H4 (cell line): ENCODE measurements at places on chromosomes 5 and 9. TPM values are rescaled to one million over a fixed set of nuclear protein-coding genes. Genes with fewer than 3 reads are reported as not detected.

DNA sequence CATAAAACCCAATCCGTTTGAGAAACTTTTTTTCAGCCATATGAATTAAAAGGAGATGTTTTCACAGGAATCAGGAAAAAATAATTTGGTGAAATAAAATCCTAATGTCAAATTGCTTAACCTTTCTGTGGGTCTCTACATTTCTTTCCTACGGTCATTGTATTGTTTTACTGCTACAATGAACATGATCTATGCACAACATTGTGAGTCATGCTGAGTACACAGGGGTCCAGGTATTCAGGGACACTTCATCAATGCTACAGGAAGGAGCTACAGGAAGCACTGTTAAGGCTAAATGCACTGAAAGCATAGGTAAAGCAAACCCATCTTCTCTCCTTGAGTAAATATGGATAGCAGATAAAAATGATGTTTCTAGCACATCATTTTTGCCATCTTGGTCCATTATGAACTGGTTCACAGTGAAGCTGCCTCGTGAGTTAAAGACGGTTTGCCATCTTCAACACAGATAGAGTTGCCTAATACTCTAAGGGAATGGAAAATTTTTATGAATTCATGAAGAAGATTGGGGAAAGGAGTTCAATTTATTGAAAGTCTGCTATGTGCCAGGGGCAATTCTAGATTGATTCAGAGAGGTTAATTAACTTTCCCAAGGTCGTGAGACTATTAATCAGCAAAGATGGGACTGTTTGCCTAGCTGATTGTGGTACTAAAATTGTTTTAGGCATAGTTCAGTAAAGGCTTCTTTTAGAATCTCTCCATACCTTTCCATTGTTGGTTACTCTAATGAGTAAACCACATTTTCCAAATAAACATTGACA, 85.5 kb downstream of the DIRAS2 start:
- no peak for DNase-seq

DNA sequence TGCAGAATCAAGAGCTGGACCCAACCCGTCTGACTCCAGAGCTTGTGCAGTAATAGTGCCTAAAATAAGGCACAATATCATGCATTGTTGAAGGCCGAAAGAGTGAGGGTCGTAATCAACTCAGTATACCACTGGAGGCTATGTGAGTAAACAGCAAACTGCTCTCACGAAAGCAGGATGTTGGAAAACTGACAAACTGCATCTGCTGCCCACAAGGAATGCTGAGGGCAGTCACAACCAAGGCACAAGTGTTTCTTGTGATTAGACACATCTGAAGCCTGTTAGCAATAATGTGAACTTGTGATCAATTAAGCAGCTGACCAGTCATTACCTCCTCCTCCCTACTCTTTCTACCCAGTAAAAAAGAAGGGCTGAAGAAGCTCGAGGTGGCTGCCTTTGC, 48.8 kb downstream of the TRPM3 start:
- DNase-seq, result no peak

DNA sequence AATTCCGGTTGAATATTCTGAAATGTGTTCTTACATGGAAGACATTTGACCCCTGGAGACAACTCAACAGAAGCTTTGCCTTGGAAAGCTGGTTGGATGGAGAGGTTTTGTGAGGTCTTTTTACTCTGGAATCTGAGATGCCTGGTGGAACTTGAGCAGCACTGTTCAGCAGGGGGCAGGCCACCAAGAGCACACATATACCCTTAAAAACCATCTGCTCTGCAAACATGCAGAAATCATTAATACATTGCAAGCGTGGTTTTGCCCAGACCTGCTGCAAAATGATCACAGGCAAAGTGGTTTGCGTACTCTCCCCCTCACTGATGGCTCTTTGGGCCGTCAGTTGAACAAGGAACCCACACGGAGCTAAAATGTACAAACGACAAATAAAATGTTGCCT, 32.8 kb upstream of the DAP start:
- DNase-seq, result no peak

- no peak for DNase-seq
Observed at GRCh38 chr5:152462021-152462721, 57.1 kb upstream of the NMUR2 start.

GRCh38 chr5:168114444-168115017, 176.9 kb upstream of the WWC1 start:
- peak; percentile 63 for DNase-seq

- peak; percentile 25 for DNase-seq
Observed at GRCh38 chr5:83471405-83472212, at the start of gene VCAN. VCAN (plus strand) TSS chr5:83471744; CDS start chr5:83483519, 11,775 bp downstream.

GMCL2 gene
- not detected in 2 replicates for total RNA-seq

GRCh38 chr9:12680341-12680740, 12.8 kb upstream of the TYRP1 start:
- no peak for DNase-seq

INSL4 gene
- not detected in 2 replicates for total RNA-seq

GRCh38 chr5:4906786-4907185, 233.3 kb upstream of the ADAMTS16 start:
- no peak for DNase-seq

SLC36A1 gene
- total RNA-seq, result 9.4 and 10.0 TPM in 2 replicates

GRCh38 chr5:155978850-155979249, 348.1 kb upstream of the SGCD start:
- no peak for DNase-seq

- no peak for DNase-seq
Observed at GRCh38 chr9:132164604-132165362, 2.9 kb downstream of the NTNG2 start.

- DNase-seq, result no peak
Observed at GRCh38 chr5:3456121-3456681, 139.4 kb upstream of the IRX1 start.

- DNase-seq, result no peak
Observed at GRCh38 chr9:99358668-99359067, 136.6 kb downstream of the SEC61B start.

CTSV gene
- total RNA-seq, result 10.3 and 10.7 TPM in 2 replicates

- DNase-seq, result no peak
Observed at GRCh38 chr5:2403296-2403695, 348.2 kb downstream of the IRX2 start.

DNA sequence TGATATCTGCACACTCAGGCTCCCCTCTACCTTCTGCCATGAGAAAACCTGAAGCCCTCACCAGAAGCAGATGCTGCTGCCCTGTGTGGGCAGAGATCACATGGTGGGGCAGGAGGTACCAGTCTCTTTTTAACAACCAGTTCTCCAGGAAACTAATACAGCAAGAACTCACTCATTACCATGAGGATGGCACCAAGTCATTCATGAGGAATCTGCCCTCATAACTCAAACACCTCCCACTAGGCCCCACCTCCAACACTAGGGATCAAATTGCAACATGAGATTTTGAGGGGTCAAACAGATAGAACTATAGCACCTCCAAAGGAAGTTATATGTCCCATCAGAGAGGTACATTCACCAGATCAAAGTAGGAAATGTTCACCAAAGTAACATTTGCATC, 136.3 kb upstream of the SHB start:
- DNase-seq, result no peak

GABRA1 gene
- 0.62 and 2.4 TPM in 2 replicates for total RNA-seq

- DNase-seq, result no peak
Observed at GRCh38 chr9:136399176-136400037, 563 bp downstream of the SNAPC4 start.

GRCh38 chr9:23153058-23153457, 673.0 kb downstream of the ELAVL2 start:
- no peak for DNase-seq

- DNase-seq, result no peak
Observed at GRCh38 chr9:105418588-105419500, 29.0 kb upstream of the FSD1L start.

TMEM171 gene
- total RNA-seq, result 10.4 and 10.7 TPM in 2 replicates

ZNF300 gene
- 4.3 and 5.7 TPM in 2 replicates for total RNA-seq

PDE8B gene
- 0.19 TPM in 1 of 2 replicates, not detected in the other for total RNA-seq

PCDHB9 gene
- 10.0 and 11.9 TPM in 2 replicates for total RNA-seq

GRCh38 chr5:127867022-127867783, 164.0 kb downstream of the CCDC192 start:
- DNase-seq, result no peak

CATSPER3 gene
- total RNA-seq, result 0.08 TPM in 1 of 2 replicates, not detected in the other

GFI1B gene
- total RNA-seq, result 0.10 TPM in 1 of 2 replicates, not detected in the other

DNA sequence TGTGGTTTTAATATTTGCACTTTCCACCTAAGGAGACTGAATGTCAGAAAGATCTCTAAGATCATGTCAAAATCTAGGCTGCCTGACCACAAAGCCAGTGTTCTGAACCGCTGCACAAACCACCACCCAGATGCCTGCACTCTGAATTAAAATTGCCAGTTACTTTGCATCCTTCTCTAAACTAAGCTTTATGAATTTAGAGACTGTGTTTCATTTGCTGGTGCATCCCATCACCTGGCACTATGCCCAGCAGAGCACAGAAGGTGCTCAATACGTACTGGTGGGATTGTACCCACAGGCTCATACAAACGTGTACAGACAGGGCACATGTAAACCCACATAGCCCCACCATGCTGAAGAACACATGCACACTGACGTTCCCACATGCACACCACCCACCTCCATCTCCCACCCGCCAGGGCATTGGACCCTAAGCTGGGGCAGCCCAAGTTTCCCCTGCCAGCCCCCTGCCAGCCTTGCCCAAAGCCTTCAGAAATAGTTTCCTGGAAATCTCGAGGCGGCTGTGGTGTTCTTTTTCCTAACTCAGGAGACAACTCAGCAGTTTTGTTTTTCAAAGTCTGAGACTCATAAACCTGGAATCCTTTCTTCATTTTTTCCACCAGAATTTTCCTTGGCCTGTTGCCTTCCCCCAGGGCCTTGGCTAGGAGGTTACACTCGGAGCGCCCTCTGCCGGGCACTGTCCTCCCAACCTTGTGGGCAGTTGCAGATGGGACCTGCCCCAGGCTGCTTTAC, 9.6 kb upstream of the TRAF1 start:
- peak; percentile 85 for DNase-seq

DNA sequence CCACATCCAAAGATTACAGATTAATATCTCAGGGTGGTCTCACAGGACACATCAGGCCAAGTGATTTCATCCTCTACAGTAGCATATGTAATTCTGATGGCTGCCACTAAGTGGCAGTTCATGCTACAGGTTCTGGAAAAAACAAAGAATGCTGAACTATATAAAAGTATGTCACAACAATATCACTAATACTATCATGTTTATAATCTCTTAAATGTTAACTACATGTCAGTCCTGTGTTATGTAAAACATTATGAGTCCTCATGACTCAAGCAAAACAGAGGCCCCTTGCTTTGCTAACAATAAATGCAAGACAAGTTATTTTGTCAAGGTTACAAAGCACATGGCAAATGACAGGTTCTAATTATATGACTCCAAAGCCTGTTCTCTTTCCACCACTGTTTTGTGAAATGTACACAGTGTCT, 233.2 kb downstream of the FBXL17 start:
- DNase-seq, result peak; percentile 29

DNA sequence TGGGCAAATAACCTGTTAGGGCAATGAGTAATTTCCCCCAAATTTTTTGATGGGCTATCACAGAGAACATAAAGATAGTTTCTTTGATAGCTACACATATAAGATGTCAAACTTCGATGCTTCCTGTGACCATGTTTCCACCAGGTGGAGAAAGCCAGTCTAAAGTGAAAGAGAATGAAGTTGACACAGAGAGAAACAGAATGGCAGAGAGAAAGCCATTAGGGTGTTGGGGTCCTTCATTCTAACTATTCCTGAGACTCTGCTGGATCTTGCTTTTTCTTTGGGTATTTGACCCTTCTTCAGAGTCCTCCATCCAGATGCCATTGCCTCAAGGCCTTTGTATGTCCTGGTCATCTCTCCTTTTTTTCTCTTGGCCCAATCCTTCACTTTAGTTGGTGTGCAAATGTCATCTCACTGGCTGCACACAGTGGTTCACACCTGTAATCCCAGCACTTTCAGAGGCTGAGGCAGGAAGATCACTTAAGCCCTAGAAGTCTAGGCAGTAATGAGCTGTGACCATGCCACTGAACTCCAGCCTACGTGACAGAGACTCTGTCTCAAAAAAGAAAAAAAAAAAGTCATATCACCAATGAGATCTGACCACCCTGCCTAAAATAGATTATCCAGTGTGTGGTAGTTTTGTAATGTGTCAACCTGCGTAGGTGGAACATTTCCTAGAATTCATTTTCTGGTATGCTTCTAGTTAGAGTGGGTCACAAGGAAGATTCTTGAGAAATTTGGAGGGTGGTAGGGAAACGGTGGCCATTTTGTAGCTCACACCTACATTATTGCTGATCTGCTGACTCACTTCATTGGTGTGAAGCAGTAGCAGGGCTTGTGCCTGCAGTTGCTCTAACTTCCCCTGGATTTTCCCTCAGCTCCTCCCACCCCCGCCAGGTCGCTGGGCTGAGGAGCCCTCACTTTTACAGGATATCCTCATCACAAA, 20.8 kb upstream of the KIF2A start:
- DNase-seq, result no peak

CD274 gene
- 0.95 and 1.1 TPM in 2 replicates for total RNA-seq
